ENCODE measurements at places on chromosomes 5 and 9.

DNA sequence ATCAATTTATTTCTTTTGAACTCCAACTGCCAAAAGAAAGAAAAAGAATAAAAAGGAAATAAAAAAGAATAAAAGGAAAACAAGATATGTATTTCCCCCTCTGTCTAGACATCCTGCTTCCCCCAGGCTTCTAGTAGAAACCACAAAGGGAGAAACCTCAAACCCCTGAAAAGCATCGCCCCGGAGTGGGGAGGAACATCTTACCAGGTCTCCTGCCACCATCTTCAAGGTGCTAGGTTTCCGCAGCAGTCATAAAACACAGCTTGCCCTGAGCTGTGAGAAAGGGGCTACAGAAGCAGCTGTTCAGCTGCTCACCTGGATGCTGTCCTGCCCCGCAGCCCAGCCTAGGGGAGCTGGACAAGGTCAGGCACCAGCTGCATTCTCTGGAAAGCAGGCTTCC is 487.7 kb downstream of the GADD45G start:
- no peak for DNase-seq

DNA sequence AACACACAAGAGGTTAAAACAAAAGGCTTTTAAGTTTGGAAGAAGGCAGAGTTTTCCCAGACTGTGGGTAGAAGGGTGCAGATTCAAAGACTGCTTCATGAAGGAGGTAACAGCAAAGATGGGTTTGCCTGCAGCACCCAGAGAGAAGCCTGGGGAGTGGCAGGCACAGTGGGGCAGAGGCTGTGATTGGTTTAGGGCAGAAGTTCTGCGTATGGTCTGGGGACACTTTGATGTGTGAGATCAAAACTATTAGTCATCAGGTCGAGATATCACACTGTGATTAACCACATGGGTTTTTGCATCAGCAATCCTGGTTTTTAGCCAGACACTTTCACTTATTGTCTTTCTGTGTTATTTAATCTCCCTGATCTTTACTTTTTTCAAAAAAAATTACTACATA is 188.8 kb upstream of the GLRA1 start:
- DNase-seq = no peak

GRCh38 chr5:10335711-10336470 is 17.6 kb upstream of the MARCHF6 start:
- DNase-seq = no peak

DNA sequence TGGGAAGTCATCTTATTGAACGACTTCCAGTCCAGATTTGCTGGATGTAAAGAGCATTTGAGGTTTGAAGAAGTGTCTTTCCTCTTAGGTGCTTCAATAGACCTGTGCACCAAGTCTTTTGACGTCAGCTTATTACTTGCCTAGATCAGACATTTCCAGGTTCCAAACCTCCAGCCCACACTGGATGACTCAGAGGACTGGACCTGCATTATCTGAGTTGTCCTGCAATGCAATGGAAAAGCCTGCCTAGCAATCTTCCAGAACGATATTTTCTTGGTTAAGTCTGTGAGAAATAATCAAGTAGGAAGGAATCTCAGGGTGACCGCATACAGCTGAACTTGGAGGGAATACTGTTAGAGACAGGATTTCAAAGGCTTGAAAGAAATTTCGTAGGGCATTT is 147.2 kb upstream of the MOCS2 start:
- peak; percentile 93 for DNase-seq

- DNase-seq = peak; percentile 54
These were observed 108.4 kb downstream of the SLIT3 start for GRCh38 chr5:169192536-169192935.

DNA sequence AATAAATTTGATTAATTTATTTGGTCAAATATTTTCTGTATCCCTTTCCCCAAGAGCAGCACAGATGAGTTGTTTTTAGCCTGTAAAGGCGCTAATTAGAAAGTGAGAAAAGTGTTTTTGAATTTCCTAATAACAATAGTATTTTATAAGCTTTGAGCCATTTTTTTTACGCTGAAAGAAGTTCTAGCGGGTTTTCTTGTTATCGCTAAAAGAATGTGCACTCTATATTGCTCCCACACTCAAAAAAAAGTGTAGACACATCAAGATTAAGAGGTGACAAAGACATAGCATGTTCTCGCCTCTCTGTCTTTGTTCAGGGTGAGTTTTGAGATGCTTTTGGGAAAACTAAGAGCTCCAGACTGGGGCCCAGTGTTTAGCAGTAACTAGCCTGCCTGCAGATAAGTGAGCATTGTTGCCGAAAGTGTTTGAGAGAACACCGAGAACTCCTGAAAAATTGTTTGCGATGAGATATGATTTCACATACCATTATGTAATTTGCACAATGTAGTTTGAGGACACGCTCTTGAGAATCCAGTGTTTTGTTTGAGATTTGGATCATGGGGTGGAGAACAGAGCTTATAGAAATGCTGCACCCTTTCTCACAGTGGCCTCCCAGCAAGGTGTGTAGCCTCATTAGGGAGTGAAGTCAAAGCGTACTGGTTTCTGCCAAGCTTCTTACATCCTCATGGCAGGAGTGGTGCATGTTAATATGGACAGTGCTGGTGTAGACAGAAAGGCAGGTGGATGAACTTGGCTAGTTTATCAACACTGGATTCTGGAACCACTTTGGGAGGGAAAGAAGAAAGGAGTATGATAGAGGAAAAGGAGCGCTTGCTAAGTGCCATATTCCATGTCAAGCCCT is 1.5 kb downstream of the F2R start:
- no peak for DNase-seq

DNA sequence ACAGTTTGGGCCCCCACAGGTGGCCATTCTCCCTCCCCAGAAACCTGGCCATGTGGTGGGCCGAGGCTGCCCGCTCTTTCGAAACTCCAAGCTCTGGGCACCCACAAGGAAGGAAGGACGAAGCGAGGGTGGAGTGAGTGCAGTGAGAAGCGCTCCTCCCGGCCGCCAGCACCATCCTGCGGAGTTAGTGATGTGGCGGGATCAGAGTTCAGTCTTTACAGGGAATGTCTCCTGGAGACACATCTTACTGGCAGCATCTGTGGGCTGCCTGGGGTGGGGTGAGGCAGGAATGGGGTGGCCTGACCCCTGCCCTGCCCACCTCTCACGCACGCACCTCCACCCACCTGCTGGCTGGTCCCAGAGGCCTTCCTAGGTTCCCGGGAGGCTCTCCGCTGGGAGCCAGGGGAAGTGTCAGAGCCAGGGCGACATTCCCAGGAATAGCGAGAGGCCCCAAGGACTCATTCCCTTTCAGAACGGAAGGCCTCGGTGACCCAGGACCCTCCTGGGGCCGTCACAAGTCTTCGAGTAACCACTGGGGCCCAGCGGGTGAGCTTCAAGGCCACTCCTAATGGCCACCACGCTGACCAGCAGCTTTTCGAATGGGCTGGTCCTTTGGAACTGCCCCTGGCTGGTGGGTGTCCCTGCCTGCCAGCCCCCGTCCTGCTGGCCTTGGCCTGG is 5.5 kb upstream of the RNU6ATAC start:
- DNase-seq = no peak

GRCh38 chr9:127711226-127711701 is 4.2 kb downstream of the PTRH1 start:
- no peak for DNase-seq

DNA sequence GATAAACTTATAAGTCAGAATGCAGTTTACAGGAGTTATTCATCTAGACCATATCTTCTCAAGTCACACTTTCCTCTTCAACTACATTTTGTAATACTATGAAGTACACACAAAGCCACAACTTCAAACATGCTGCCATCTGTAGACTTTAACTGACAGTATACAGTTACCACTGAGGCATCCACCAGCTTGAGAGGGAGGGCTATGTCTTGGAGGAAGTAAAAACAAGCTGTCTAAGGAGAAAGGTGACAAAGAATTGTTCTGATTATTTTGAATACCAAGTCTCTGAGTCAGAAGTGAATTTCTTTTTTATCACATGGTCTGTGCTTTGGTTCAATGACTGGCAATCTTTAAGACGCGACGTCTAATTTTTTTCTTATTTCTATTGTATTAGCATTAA is 97.6 kb upstream of the CDH10 start:
- no peak for DNase-seq

DNA sequence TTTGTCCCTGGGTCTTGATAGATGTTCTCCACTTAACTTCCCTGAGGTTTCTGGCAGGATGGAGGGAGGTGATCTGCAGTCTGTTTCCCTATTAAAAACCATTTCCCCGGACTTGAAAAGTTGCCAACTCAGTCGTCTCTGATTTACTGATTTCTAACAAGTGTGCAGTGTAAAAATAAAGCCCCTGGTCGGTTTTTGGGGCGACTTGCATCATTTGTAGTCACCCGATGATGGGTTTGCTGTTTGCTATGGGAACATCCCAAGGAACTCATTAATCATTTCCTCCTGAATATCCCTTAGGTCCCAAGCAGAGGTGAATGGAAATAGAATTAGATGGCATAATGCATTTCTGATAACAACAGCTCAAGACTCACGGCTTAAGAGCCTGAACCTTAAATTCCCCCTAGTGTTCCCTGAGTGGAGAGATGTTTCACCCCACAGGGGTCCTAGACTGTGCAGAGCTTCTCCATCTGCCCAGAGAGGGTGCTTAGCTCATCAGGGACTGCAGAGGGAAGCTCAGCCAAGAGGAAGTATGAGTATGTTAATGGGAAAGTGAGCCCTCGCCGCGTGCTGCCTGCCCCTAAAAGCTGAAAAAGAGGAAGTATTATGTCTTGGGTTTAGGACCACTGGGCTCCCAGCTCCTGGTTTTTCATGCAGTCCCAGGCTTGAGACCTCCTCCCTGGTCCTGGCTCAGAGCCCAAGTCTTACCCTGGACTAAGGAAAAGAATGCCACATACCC is 115.1 kb upstream of the DAP start:
- DNase-seq = no peak

GRCh38 chr9:133031496-133031911 is 707 bp downstream of the GTF3C5 start:
- peak; percentile 13 for DNase-seq

DNA sequence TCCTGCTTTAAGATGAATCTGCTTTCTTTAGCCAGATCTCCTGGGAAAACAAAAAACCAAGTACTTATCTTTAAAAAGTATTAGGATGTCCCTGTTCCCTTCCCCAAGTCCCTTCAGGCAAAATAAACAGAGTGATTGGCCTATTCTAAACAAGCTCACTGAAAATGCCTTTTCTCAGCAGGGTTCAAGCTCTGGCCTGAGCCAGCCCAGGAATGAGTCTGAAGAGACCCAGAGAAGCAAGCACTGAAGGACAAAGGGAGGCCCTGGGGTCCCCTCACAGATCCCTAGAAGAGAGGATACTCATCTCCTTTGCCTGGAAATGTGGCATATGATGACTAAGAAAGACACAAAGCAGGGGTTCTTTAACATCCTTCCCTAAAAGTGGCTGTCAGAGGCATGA is 66.8 kb upstream of the MAP1B start:
- no peak for DNase-seq

DNA sequence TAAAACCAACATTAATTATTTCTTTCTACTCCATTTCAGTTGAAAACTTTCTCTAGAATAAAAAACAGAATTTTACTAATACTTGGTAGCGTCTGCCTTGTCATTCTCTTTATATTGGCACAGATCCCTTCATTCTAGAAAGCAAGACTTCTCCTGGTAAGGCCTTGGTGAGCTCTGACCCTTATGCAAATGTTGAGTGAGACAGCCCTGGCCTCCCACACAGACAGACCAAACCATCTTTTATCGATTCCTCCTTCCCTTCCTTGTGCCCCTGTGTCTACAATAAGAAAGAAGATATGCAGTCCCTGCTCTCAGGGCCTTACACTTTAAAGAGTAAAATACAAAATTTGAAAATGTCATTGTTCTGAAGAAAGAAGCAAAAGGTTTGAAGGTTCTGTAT is 262.2 kb downstream of the EFNA5 start:
- DNase-seq = no peak

DNA sequence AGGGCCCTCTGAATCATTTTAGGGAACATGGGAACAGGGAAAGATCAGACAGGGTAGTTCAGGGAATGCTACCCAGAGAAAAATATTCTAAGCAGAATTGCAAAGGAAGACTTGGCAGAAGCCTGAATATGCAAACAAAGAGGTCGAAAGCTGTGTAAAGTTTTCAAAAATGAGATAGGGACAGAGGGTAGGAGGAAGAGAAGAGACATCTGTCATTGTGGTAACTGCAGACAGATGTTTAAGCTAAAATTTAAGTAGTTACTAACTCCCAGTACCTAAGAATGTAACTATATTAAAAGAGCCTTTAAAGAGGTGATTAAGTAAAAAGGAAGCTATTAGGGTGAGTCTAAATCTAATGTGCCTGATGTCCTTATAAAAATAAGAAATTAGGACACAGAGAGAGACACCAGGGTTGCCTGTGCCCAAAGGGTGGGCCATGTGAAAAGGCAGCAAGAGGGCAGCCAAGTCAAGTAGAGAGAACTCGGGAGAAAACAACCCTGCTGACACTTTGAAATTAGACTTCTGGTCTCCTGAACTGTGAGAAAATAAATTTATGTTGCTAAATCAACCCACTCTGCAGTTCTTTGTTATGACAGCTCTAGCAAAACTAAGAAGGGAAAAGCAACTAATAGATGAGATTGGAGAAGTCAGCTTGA is 1647.4 kb upstream of the C9orf72 start:
- no peak for DNase-seq

- peak; percentile 23 for DNase-seq
These were observed 3.3 kb upstream of the CDC20B start for GRCh38 chr5:55176176-55176818.

- no peak for DNase-seq
These were observed 17.5 kb upstream of the NDUFB6 start for GRCh38 chr9:32590476-32590875.

DNA sequence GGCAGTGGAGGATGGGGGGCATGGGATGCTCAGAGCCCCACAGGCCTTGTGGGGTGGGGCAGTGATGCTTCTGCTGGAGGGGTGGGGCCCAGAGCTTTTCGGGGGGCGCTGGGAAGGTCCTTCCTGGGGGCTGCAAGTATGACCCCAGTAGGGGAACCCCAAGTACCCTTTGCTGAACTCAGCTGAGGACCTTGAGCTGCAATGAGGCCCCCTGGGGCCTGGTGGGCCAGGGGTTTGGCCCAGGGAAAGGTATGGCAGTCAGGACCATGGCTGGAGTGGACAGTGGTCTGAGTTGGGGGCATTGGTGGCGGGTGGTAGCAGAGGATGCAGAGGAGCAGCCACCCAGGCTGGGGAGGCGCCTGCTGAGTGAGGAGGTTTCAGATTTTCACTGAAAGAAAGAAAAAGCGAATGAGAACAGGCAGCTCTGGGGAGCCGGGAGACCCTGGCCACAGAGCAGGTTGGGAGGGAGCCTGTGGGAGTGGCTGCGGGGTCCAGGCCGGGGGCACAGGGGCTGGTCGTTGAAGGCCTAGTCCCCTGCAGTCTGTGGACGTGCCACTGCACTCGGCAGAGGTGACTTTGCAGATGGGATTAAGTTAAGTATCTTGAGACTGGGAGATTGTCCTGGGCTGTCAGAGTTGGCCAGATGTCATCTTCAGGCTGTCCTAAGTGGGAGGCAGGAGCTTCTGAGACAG is 19.2 kb downstream of the WNK2 start:
- DNase-seq = no peak

- no peak for DNase-seq
These were observed 55.9 kb upstream of the IL6ST start for GRCh38 chr5:56050551-56051255.

DNA sequence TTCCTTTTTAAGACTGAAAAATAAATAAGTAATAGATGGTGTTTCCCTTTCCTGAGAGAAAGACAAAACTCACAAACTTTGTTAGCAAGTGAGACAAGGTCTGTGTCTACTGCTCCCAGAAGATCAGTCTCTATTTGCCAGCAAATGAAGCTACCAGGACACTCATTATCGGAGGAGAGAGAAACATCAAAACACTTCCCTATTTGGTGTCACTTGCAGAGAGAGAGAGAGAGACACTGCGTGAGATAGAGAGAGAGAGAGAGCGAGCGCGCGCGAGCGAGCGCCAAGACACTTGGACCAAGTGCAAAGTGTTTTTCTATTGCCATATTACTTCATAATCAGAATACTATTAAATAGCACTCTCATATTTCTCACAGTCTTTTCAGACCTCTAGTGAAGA is 142.7 kb downstream of the KCNN2 start:
- DNase-seq = no peak

Data from bronchial epithelial cell (primary cell).